WTC11 (cell line): ENCODE measurements at places on chromosomes 5 and 9.
A peak's percentile ranks its signal among the peaks of the same experiment; 100 is the strongest.

- DNase-seq, result no peak
Observed at GRCh38 chr5:76831110-76831452, 12.3 kb downstream of the F2RL1 start.

DNA sequence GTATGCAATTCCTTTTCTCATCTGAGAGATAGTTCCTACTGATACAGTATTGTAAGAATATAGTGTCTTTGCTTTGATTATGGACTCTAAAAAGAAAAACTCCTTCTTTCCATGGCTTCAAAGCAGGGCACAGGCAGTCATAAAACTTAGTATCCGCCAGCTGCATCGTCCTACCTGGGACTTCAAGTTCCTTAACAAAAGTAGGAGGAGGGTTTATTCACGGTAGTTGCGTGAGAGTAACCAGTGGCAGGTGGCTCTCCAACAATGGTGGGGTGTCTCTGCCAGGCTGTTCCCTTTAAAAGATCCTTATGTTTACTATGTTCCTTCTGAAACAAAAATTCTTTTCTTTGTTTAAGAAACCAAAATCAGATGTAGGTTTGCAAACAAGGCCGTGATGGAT is 173.5 kb upstream of the DMAC1 start:
- no peak for DNase-seq

DNA sequence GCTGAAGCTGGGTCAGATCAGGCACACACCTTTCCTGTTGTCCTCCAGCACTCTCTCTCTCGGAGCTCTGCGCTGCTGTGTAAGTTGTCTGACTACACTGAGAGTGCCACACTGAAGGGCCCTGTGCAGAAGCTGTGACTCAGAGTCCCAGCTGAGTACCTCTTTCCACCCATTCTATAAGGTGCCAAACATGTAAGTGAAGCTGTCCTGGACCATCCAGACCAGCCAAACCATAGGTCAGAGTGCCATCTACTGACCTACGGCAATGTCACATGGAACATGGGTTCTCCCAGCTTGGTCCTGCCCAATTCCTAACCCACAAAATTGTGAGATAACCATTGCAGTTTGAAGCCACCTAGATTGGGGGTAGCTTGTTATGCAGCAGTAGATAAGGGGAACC is 68.2 kb downstream of the ADCY2 start:
- DNase-seq, result no peak

- no peak for DNase-seq
Observed at GRCh38 chr5:285991-286557, 14.6 kb downstream of the PDCD6 start.

GRCh38 chr5:74643111-74643562 is 2.6 kb upstream of the ENC1 start:
- no peak for DNase-seq

GRCh38 chr5:109922381-109922995 is 232.8 kb downstream of the MAN2A1 start:
- no peak for DNase-seq

- DNase-seq, result no peak
Observed at GRCh38 chr9:127792417-127793031, 6.7 kb downstream of the CDK9 start.

- DNase-seq, result no peak
Observed at GRCh38 chr5:159451197-159452052, 121.1 kb upstream of the IL12B start.

- DNase-seq, result peak; percentile 46
Observed at GRCh38 chr9:131098391-131099101, 2.2 kb downstream of the AIF1L start.

- no peak for DNase-seq
Observed at GRCh38 chr5:52894451-52894850, 94.7 kb upstream of the ITGA2 start.

DNA sequence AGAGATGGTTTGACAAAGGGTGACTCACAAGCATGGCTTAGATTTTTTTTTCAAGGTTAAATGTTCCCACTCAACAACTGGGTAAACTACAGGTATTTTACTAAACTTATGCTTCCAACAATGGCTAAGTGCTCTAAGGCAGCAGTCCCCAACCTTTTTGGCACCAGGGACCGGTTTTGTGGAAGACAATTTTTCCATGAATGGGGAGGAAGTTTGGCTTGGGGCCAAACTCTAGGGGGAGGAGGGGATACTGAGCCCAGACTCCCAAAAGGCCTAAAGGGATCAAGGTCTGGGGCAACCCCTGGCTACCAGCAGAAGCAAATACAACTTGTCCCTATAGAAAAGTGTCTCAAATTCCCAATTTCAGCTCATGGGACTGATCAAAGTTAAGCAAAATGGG is 32.0 kb upstream of the HSD17B3 start:
- no peak for DNase-seq

DNA sequence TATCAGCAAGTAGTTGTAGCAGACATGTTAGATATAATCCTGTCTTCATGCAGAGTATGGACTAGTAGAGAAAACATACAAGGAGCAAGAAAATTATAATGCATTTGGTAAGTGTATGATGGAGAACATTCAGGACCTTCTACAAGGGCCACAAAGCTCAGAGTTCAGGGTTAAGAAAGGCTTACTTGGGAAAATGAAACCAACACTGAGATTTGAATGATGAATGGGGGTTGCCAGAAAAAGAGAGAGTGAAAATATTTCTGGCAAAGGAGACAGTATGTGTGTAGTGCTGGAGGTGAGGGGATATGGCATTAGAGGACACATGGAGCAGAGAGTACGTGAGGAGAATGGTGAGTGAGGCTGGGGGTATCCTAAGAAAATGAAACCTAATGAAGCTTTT is 169.8 kb upstream of the STK32A start:
- no peak for DNase-seq

- DNase-seq, result no peak
Observed at GRCh38 chr5:61866930-61867329, 439.1 kb upstream of the KIF2A start.

GRCh38 chr9:91126761-91127445 is 234.8 kb downstream of the AUH start:
- DNase-seq, result no peak

GRCh38 chr5:158634714-158635113 is 465.0 kb downstream of the EBF1 start:
- no peak for DNase-seq

- no peak for DNase-seq
Observed at GRCh38 chr5:171226096-171226754, 82.8 kb upstream of the TLX3 start.

GRCh38 chr5:139141446-139142204 is 56.5 kb downstream of the SIL1 start:
- DNase-seq, result no peak

- DNase-seq, result no peak
Observed at GRCh38 chr9:78863531-78863930, 566.6 kb downstream of the PSAT1 start.

DNA sequence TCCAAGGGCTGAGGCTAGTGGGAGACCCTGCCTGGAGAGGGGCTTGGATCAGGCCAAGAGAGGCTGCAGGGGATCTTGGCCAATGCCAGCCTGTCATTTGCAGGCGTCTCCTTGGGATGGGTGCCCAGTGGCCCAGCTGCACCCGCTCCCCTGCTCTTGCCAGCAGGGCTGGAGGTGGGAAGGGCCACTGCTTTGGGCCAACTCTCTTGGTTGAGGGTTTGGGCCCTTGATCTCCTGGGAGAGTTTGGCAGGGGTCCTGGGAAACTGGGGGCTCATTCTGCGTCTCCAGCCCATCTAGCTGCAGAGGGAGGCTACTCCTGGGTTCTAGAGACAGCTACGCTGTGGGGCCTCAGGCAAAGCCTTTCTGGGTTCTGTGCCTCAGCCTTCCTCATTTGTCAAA is 10.5 kb downstream of the PSD2 start:
- DNase-seq, result no peak

GRCh38 chr9:94554439-94555331 is at the start of gene PCAT7:
Gene PCAT7, plus strand, starts transcription at chr9:94555083.
- peak; percentile 78 for DNase-seq

DNA sequence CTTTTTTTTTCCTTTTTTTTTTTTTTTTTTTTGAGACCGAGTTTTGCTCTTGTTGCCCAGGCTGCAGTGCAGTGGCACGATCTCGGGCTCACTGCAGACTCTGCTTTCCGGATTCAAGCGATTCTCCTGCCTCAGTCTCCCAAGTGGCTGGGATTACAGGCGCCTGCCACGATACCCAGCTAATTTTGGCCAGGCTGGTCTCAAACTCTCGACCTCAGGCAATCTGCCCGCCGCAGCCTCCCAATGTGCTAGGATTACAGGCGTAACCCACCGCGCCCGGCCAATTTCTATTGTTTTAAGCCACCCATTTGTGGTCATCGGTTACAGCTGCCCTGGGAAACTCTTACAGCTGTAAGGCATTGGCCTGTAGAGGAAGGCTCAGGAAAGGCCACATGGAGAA is 617.7 kb downstream of the GABRG2 start:
- no peak for DNase-seq

- DNase-seq, result no peak
Observed at GRCh38 chr9:114080773-114081440, 2.8 kb upstream of the AMBP start.

DNA sequence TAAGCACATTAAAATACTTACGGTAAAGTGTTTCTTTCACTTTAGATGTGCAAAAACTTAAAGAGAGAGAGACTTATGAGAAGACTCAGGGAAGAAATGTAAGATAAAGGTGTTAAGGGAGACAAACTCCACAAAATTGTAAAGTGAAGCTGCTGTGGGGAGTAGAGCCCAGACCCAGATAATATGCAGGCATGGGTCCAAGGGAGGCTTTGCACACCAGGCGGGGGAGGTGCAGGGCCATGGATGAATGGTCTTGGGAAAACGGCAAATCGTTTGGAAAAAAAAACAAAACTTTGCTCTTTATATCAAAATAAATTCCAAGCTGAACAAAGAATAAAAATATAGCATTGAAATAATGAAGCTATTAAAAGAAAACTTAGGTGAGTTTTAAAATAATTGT is 9.1 kb downstream of the SYK start:
- no peak for DNase-seq

GRCh38 chr5:8382456-8382855 is 513.5 kb downstream of the MTRR start:
- DNase-seq, result no peak

DNA sequence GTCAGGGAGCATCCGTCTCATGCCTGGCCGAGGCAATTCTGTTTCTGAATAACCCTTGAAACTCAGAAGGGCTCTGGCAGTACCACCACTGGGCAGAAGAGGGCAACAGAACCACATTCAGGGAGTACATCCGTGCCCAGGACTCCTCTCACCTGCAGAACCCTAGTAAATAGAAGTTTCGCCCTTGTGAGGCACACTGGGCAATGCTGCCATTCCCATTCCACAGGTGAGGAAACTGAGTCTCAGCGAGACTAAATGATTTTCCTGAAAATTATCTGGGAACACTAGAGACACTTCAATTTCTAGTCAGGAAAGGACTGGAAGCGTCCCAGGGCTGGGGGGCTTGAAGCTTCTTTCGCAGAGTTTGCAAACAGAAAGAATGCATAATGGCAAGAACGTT is 74.7 kb downstream of the FGF1 start:
- DNase-seq, result peak; percentile 85

DNA sequence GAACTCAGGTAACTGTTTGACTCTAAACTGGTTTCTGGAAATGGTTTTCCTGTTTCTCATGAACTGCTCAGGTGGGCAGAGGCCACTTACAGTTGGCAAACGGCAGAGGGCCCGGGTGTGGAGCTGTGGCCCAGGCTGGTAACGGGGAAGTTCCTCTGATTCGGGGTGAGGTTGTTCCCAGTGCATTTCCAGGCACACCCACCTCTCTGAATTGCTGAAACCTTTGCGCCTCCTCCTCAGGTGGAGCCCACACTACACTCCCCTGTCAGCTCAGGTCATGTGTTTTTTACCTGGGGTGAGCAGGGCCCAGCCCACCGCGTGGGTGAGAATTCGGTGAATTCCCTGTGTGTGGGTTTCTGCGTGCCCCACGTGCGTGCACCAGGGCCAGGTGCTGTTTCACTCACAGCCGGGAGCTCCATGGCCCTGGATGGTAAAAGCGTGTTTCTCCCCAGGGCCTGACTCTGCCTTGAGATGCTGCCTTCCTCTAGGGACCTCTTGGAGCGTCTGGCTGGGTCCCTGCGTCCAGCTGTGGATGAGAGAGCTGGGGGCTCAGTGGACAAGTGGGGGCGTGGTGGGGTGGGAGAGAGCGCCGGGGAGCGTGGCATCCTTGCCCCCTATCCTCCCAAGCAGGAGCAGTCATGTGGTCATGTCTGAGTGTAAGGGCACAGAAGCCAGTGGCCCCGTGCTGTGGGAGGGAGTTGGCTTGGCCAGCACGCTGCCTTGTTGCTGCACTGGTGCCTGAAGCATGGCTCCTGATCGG is 33.5 kb upstream of the LPCAT1 start:
- DNase-seq, result no peak
